ENCODE measurements at places on chromosomes 5 and 9. TPM values are rescaled to one million over a fixed set of nuclear protein-coding genes. Genes with fewer than 3 reads are reported as not detected.

The IL7R gene
- 112 TPM for total RNA-seq

The ARHGEF37 gene
- 1.4 TPM for total RNA-seq

GRCh38 chr5:132464156-132464939 lies 26.2 kb downstream of the IRF1 start:
- DNase-seq = peak; percentile 49

- DNase-seq = no peak
These were observed 350.3 kb upstream of the ACTBL2 start for GRCh38 chr5:57832875-57833274.

DNA sequence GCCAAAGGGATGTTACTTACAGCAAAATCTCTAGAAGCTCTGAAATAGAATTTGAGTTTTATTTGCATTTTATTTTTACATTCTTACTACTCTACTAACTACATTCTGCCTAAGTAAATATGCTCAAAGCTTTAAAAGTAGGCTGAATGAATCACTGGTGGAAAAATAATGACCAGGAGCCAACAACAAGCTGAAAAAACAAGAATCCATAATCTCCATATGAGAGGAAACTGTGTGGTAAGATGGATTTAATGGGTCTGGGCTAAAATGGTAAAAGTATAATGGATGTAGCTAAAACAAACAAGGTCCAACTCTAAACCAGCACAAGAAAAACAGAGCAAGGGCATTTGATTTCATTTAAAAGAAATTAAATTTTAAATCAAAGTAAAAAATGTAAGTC lies 525.8 kb upstream of the FTMT start:
- DNase-seq = no peak

The SLC36A3 gene
- not detected for total RNA-seq

All from activated naive CD8-positive, alpha-beta T cell treated with anti-CD3 and anti-CD28 coated beads for 36 hours (primary cell).